ENCODE measurements at places on chromosomes 16 and 17.
A peak's percentile ranks its signal among the peaks of the same experiment; 100 is the strongest.

DNA sequence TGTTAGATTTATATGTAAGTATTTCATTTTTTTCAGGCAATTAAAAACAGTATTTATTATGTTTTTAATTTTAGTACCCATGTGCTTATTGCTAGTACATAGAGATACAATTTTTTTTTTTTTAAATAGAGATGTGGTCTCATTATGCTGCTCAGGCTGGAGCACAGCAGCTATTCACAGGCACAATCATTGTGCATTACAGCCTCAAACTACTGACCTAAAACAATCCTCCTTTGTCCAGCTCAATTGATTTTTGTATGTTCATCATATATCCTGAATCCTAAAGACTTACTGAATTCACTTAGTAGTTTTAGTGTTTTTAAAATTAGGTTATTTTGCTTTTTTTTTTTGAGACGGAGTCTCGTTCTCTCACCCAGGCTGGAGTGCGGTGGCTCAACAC is 26.3 kb downstream of the SPECC1 start:
- no peak for DNase-seq

- peak; percentile 46 for DNase-seq
These were observed 1.1 kb upstream of the NDUFAB1 start for GRCh38 chr16:23597003-23597756.

DNA sequence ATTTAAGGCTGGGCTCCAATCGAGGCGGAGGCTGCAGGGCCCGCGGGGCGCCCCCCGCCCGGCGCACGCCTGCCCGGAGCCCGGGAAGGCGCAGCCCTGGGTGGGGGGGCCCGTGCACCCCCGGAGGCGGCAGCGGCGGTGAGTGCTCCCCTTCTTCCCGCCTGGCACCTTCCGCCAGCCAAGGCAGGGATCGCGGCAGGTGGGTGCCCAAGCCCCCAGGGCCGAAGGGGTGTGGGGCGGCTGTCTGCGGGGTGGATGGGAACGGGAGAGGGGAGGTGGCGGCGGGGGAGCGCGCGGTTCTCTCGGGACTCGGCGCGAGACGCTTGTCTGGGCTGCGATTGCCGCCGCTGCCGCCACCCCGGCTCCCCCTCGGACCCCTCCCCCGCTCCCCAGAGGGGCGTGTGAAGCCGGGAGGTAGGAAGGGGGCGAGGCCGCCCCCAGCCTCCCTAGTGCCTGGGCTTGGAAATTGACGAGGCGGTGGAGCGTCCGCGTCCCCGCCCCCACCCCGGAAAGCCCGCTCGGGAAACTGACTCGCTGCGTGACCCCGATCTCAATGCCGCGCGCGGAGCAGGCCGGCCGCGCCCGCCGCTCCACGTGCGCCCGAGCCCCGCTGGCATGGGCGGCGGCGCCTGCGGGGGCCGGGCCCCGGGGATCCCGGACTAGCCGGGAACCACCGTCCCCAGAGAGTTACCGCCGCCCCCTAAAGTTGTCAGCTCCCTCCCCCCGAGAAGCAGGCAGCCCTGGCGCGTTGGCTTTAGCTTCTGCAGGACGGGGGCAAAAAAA is 231.5 kb downstream of the MRTFB start:
- DNase-seq = peak; percentile 50

GRCh38 chr17:57874434-57875289 is 24.8 kb upstream of the MRPS23 start:
- DNase-seq = peak; percentile 62

DNA sequence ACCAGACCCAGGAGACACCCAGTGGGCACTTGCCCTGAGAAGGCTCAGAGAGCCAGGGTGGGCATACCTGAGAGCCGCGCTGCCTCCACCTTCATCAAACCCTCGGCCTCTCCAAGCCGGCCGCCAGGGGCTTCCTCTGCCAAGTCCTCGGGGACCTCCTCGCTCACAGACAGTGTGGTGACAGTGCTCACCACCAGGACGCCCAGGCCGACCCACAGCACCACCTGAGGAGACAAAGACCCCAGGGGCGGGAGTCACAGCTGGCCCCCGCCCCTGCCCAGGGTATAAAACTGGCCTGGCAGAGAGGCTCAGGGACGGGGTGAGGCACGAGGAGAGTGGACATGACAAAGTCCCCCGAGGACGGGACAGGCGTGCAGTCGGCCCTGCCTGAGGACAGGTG is 21.1 kb downstream of the NDUFAF8 start:
- DNase-seq = no peak

- no peak for DNase-seq
These were observed 146.8 kb downstream of the SEC14L1 start for GRCh38 chr17:77287432-77288068.

DNA sequence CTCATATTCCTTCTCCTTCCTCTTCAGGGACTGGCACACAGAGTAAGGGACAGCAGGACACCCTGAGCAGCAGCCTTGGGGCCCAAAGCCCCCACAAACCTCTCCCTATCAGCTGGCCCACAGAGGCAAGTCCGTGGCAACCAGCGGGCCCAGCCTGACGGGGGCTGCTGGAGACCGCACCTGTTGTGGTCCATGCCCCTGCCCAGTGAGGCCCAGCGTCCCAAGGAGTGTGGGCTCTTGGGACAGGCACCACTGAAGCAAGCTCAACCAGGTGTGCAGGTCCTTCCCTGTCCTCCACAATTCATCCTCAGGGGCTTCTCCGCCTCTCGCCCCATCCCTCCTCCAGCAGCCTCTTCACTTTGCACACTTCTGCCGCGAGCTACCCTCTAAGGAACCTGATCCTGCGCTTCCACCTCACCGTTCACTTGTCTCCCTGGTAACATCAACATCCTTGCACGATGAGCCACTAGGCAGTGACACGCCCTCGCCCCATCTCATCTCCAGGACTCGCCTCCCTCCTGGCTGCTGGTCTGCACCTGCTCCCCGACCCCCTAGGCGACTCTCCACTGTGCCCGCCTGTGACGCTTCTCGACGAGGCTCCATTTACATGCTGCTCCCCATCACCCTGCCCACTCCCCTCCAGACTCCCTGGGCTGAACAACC is 12.7 kb downstream of the MNT start:
- no peak for DNase-seq

GRCh38 chr16:57704905-57705852 is 10.6 kb downstream of the DRC7 start:
- no peak for DNase-seq

- DNase-seq = no peak
These were observed 6.8 kb downstream of the SPHK1 start for GRCh38 chr17:76391200-76391715.

- DNase-seq = no peak
These were observed 37.6 kb downstream of the VMP1 start for GRCh38 chr17:59745040-59745439.

GRCh38 chr17:77372444-77373298 is 231.9 kb downstream of the SEC14L1 start:
- DNase-seq = peak; percentile 83

- DNase-seq = no peak
These were observed 9.0 kb upstream of the MTSS2 start for GRCh38 chr16:70694868-70695218.

- no peak for DNase-seq
These were observed 99.9 kb upstream of the CCL2 start for GRCh38 chr17:34154961-34155730.

DNA sequence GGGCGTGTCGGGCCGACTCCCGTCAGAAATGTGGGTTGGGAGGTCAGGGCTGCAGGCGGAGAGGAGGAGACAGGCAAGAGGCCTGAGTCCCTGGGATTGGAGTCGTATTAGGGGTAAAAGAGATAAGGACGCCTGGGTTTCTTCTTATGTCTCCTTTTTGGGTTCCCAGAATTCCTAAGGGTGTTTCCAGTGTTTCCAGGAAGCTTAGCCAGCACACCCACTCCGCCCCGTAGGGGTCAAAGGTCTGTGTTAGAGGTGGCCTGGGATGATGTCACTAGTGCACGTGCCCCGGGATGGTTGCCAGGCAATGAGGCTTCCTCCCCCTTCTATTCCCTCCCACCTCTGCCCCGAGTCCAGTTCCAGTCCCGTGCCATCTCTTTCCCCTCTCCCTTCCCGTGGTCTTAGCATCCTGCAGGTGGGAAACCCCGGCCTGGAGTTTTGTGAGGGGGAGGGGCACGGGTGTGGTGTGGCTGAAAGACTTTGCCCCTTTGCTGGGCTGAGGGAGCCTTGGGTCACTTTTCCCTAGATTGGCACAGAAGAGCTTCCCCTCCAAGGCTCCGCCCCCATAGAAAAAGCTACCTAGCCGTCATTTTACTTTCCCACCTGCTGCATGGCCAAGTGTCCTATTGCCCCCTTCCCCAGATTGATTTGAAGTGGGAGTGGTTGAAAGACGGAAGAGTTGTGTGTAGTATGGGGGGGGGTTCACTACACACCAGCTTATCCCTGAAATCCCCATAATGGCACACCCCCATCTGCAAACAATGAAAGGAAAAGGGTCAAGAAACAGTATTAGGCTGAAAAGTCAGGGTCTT is 2.8 kb downstream of the KDM6B start:
- DNase-seq = no peak

- no peak for DNase-seq
These were observed 84.2 kb downstream of the PITPNC1 start for GRCh38 chr17:67461228-67461780.

DNA sequence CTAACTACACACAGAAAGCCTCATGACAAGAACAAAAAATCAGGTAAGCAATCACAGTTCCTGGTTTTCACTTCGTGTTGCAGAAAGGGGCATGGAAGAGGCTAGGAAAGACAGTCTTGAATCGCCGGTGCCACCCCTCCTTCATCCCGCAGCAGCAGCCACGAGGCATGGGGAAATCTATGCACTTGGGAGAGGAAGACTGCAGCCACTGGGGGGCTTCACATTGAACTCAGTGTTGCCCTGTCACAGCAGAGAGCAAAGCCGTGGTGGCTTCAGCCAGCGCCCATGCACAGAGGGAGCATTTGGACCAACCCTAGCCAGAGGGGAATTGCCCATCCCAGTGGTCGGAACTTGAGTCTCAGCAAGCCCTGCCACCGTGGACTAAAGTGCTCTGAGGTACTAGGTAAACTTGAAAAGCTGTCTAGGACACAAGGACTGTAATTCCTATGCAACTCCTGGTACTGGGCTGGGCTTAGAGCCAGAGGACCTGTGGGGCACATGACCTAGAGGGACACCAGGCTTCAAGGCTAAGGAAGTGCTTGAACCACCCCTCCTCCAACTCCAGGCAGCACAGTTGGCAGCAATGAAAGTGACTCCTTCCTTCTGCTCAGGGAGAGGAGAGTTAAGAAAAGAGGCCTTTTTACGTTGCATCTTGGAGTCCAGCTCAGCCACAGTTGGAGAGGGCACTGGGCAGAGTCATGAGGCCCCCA is 35.2 kb upstream of the ATP2C2 start:
- DNase-seq = no peak

- DNase-seq = no peak
These were observed 327.2 kb upstream of the TNRC6C start for GRCh38 chr17:77631307-77631706.

DNA sequence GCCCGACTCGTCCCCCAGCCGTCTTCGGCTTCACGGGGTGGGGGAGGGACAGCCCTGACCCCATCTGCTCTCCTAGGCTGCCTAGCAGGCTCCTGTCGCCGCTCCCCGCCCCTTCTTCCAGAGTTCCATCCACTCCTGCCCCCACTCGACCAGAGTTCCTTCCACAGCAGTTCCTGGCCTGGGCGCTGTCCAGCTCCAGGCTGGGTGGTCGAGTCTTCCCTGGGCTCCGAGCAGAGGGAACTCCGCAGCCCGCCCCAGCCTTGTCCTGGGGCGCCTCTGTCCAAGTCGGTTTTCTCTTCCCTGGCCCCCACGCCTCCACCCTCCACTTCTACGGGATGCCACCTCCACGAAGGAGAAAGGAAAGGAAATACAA is 1.4 kb downstream of the PYY start:
- DNase-seq = no peak

DNA sequence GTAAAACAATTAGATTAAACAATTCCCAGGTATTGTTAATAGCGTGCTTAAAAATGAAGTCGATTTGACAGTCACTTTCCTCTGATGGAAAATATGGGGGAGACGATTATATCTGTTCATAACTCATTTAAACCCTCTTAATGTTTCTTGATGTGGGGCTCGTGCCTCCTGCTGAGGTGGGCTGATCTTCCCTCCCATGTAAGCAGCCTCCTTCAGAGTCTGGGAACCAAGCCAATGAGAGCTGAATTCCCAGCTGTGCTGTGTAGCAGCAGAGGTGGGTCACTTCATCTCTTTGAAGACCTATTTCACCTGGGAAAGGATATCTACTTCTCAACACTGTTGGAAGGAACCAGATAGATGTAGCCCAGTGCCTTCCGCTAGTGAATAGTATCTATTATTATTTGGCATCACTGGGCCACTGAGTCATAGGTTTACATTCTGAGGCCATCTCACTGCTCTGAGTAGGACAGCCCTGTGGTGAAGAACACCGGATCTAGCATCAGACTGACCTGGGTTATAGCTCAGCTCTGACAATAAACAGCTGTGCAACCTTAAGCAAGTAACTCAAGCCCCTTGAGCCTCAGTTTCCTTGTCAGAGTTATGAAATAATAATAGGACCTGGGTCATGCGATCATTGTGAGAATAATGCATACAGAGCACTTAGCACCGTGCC is 85.3 kb upstream of the C16orf82 start:
- DNase-seq = no peak

DNA sequence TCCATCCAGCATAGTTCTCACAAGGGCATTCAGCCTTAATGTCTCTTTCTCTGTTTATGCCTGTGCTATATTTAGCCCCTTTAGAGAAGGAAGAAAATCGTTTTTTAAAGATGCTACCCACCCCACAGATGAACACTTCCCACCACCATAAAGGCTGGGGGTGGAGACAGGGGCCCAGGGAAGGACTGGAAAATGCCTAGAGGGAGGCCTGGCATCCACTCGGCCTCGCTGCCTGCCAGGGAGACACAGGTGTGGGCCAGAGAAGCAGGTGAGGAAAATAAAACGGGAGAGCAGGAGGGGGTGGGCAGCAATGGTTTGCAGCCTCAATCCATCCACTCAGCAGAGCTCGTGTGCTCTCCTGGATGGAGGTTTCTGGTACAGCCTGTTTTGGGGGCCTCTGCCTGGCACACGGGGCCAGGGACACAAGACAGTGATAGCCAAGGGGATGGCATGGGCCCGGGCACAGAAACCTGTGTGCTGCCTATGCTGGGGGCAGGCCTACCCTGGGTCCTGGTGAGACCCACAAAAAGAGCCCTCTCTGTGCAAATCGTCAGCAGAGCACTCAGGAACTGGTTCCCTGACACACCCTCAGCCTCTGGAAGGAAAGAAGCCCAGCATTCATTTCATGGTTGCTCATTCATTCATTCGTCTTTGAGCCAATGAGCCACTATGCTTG is 121.4 kb downstream of the C16orf78 start:
- no peak for DNase-seq

GRCh38 chr16:83969771-83970429 is 1.9 kb downstream of the NECAB2 start:
- DNase-seq = no peak

- no peak for DNase-seq
These were observed 77.4 kb downstream of the SKAP1 start for GRCh38 chr17:48352630-48353029.

- DNase-seq = no peak
These were observed 22.3 kb downstream of the BAIAP2 start for GRCh38 chr17:81057079-81057730.

Measured in GM10248 (cell line).